Activated effector memory CD4-positive, alpha-beta T cell treated with anti-CD3 and anti-CD28 coated beads, Interleukin-2, amount 50 U/mL, for 16 hours (primary cell): ENCODE measurements at places on chromosomes 7 and 10.
A peak's percentile ranks its signal among the peaks of the same experiment; 100 is the strongest.

- DNase-seq, result no peak
Measured at GRCh38 chr7:133023370-133024071, 58.4 kb downstream of the CHCHD3 start.

GRCh38 chr7:90709501-90710465, 113.7 kb downstream of the CDK14 start:
- no peak for DNase-seq

- DNase-seq, result peak; percentile 58
Measured at GRCh38 chr7:157551325-157552070, 214.7 kb downstream of the DNAJB6 start.

DNA sequence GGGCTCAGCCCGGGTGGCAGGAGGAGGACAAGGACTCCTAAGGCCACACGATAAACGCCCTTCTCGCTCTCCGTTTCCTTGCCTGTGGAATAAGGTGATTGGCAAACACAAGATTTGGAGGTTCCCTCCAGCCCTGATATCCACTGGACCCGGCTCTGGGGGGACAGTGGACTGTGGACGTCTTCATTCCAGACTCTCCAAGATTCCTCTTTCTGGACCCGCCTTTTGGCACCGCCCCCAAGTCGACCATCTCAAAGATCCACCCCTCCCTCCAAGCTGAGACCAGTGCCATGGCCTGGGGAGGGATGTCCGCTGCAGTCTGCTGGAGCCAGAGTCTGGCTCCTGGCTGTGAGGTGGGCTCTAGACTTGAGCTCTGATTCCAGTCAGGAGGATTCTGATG, 23.6 kb downstream of the ZNF783 start:
- DNase-seq, result no peak

- no peak for DNase-seq
Measured at GRCh38 chr10:99674762-99675161, 15.5 kb downstream of the ENTPD7 start.
